ENCODE measurements at places on chromosomes 16 and 17.

DNA sequence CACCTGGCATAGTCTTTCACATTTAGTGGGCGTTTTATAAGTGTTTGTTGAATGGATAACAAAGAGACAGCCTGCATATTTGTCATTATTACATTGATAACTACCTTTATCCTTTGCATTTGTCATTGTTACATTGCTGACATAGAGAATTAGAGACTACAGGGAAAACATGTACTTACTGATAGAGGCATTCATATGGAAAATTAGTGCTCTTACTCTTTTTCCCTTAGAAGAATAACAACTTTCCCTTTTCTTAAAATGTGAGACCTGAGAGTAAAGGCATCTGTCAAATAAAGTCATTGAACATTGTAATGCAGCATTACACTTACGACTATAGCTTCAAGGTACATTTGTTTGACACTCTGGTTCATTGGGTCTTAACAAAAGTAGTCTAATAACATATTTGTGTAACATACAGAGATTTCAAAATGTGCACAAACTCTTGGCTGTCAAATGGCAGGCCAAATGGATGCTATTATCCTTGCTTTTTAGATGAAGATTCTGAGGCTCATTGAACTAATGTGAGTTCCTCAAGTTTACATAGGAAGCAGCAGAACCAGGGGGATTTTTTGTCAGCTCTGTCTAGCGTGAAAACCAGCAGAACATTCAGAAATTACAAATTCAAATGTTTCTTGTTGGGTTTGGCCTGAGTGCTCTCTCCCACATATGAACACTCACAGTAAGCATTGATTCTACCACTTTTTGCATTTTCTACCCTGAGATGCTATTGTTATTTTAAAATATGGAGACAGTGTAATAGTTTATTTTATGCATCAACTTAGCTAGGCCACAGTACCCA lies 28.5 kb downstream of the SMIM36 start:
- no peak for DNase-seq

GRCh38 chr16:49856672-49857330 lies 889 bp upstream of the ZNF423 start:
- no peak for DNase-seq

- no peak for DNase-seq
Measured at GRCh38 chr17:51718983-51719382, 439.5 kb downstream of the CA10 start.

DNA sequence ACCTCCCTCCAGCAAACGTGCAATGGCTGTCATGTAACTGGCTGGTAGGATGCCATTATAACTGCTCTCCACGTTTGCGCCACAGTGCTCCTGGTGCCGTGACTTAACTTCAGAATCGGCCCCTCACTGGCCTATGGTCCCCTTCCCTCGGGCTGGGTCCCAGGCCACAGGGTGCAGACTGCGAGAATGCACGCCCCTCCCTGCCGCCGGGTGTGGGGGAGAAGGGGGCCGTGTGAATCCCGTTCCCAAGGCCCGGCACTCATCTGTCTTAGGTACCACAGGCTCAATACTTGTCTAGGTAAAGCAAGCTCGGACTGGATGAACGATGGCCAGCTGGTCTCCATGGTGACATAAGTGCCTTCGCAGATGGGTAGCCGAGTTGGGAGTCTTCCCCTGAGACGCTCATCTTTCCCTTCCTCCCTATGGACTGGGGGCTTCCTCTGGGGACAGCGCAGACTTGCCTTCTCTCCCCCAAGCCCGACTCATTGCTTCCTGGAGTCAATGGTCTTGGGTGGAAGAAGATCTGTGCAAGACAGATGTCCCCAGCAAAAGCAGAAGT lies 37.8 kb downstream of the TIMM22 start:
- no peak for DNase-seq

GRCh38 chr17:61413661-61414126 lies 14.1 kb downstream of the TBX2 start:
- no peak for DNase-seq

DNA sequence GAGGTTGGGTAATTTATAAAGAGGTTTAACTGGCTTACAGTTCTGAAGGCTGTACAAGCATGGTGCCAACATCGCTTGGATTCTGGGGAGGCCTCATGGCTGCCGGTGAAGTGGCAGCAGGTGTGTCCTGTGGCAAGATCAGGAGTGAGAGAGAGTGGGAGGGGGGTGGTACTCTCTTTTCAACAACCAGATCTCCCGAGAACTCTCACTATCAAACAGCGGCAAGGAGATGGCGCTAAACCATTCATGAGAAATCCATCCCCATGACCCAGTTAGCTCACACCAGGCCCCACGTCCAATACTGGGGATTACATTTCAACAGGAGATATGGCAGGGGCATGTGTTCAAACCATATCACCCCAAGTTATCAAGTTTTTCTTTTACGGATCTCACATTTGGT lies 44.0 kb upstream of the CBX4 start:
- no peak for DNase-seq

DNA sequence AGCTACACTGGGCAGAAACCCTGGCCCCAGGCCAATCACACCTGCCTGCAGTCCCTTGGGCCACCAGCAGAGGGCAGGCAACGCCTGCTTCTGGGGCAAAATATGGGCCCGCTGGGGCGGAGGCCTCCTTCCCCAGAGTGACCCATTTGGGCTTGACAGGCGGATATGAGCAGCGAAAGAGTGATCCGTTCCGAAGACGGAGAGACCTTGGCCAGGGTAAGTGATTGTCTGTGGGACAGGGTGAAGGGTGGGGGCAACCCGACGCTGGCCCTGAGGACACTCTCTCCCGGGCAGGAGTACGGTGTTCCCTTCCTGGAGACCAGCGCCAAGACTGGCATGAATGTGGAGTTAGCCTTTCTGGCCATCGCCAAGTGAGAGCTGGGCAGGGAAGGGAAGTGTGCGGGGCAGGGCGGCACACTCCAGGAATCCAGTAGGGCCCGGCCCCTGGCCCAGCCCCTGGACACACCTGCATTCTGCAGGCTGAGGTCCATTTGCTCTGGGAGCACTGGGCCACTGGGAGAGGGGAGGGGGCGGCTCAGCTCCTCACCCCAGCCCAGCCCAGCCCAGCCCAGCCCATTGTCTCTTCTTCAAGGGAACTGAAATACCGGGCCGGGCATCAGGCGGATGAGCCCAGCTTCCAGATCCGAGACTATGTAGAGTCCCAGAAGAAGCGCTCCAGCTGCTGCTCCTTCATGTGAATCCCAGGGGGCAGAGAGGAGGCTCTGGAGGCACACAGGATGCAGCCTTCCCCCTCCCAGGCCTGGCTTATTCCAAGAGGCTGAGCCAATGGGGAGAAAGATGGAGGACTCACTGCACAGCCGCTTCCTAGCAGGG lies 3.5 kb upstream of the NHERF1 start:
- peak; percentile 49 for DNase-seq

- no peak for DNase-seq
Measured at GRCh38 chr17:65235284-65235683, 98.1 kb downstream of the RGS9 start.

DNA sequence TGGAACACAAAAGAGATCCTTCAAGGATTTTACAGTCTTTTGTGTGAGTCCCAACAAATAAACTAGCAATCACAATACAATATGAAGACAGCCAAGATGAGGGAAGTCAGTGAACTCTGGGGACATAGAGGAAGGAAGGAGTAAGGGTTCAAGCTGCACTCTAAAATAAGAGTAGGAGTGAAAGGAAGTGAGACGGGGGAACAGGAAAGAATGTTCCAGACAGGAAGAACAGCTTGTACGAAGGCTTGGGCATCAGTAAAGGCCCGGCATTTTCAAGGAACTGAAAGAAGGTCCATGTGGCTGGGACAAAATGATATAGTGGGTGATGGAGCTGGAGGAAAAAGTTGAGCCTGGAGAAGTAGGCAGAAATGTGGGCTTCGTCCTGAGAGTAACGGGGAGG lies 4.5 kb downstream of the CCL17 start:
- no peak for DNase-seq

GRCh38 chr17:34584805-34585416 lies 5.5 kb downstream of the TMEM132E start:
- DNase-seq = no peak

DNA sequence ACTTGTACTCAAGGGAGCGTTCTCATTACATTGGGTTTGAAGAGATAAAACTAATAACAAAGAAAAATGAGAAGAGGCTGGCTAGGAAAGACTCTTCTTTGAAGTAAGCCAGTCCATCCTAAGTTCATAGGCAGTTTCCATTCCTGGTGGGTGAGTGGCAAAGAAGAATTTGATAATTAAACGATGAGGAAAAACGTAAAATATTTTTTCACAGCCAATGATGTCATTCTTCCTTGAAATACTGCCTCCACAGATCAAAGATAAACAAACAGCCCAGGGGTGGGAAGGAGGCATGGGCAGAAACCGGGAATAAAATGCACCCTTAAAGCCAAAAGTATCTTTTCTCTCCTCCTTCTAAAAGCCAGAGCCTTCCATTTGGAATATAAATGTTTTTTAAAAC lies 346.6 kb downstream of the PMP22 start:
- no peak for DNase-seq

DNA sequence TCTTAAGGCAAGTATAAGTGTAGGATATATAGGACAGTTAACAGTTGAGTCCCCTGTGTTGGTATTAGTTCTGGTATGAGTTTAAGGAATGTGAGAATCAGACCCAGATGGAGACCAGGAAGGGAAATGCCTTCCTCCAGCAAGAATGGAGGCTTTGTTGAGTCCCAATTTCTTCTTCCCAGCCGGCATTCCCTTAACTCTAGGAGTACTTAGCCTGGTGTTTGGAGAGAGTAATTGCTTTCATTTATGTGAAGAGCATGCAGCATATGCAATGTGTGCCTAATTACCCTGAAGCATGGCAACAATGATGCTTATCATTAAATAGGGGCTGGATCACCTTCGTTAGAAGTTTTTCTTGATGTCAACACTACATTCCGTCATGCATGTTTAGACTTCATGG lies 225.9 kb upstream of the XYLT1 start:
- DNase-seq = no peak

GRCh38 chr16:69600202-69600601 lies 34.4 kb downstream of the NFAT5 start:
- no peak for DNase-seq

- no peak for DNase-seq
Measured at GRCh38 chr17:3542410-3543088, 15.1 kb downstream of the TRPV3 start.

DNA sequence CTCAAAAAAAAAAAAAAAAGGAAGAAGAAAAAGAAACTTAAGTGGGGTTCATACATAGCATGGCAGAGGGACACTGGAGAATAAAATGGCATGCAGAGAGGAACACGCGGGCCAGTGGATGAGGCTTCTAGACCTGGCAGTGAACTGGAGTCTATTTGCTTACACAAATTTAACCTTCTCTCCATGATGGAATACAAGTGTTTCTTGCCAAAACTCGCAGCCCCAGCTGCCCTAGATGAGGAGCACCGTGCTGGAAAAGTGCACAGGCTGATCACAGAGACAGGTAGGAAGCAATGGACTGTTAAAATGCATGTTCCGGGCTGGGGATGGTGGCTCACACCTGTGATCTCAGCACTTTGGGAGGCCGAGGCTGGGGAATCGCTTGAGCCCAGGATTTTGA lies 9.3 kb downstream of the SSTR2 start:
- DNase-seq = no peak

- no peak for DNase-seq
Measured at GRCh38 chr16:67860589-67861398, 12.1 kb upstream of the EDC4 start.

- DNase-seq = no peak
Measured at GRCh38 chr17:8153525-8153956, 1.3 kb upstream of the PER1 start.

DNA sequence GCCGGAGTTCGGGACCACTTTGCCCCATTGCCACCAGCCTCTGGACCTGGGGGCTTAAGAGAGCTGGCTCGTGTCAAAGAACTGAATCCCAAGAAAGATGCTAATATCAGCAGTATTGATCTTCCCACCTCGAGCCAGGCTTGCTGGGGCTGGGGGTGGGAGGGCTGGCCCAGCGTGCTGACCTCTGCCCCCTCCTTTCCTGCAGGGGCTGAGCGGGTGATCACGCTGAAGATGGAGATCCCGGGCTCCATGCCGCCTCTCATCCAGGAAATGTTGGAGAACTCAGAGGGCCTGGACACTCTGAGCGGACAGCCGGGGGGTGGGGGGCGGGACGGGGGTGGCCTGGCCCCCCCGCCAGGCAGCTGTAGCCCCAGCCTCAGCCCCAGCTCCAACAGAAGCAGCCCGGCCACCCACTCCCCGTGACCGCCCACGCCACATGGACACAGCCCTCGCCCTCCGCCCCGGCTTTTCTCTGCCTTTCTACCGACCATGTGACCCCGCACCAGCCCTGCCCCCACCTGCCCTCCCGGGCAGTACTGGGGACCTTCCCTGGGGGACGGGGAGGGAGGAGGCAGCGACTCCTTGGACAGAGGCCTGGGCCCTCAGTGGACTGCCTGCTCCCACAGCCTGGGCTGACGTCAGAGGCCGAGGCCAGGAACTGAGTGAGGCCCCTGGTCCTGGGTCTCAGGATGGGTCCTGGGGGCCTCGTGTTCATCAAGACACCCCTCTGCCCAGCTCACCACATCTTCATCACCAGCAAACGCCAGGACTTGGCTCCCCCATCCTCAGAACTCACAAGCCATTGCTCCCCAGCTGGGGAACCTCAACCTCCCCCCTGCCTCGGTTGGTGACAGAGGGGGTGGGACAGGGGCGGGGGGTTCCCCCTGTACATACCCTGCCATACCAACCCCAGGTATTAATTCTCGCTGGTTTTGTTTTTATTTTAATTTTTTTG lies 8.5 kb downstream of the GJD3 start:
- DNase-seq = no peak

DNA sequence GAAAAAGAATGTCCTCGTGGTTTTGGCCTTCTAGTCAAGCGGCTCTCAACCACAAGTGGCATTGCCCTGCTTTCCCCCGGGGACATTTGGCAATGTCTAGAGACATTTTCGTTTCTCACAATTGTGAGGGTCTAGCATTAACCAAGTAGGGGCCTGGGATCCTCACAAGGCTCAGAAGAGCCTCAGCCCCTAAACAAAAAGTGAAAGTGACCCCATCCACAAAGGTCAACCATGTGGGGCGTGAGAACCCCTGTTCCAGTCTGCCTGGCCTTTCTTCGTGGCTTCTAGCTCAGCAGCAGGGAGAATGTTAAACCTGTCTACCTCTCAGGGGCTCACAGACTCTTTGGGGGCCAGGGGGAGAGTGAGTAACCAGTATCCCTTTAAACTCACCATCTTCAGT lies 4.8 kb upstream of the RPL38 start:
- DNase-seq = no peak

- peak; percentile 68 for DNase-seq
Measured at GRCh38 chr17:7213895-7214299, 5.7 kb downstream of the DLG4 start.

DNA sequence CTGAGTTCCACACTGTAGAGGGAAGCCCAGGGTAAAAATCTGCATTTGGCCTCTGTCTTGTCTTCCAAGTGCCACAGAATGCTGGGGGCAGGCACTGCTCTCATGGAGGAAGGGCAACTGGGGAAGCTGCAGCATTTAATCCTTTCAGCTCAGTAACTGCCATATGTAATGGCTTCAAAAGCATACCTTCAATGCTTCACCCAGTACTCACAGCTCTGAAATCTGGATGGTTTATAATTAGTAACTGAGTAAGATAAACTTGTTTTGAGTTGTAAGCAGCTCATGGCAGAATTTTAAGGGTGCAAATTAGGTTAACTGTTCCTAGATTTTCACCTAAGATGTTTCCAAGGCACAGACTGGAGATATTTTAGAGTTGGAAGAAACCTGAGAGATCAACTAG lies 24.5 kb downstream of the PMP22 start:
- DNase-seq = no peak

- DNase-seq = no peak
Measured at GRCh38 chr16:63581570-63581969, 1540.3 kb downstream of the CDH11 start.

Data from GDM1 (cell line).